Stimulated activated CD8-positive, alpha-beta memory T cell treated with anti-CD3 and anti-CD28 coated beads, Interleukin-4, amount 100 ng/mL, for 1 hour (primary cell): ENCODE measurements at places on chromosomes 7 and 10.

DNA sequence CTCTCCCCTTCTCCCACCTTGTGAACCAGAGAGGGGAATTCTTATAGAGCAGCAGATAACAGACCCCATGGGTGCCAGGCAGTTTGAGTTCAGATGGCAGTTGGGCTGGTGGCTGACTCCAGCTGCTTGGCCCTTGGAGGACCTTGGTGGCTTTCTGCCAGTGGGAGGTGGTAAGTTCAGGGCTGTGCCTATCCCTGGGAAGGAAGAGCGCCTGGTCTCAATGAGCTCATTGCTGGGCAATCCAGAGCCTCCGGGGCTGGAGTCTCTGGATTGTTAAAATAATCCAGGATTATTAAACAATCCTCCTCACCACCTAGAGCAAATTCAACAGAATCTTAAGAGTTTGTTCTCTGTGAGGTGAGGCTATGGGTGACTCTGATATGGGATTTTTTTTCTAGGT lies 105.2 kb downstream of the FANK1 start:
- no peak for DNase-seq

DNA sequence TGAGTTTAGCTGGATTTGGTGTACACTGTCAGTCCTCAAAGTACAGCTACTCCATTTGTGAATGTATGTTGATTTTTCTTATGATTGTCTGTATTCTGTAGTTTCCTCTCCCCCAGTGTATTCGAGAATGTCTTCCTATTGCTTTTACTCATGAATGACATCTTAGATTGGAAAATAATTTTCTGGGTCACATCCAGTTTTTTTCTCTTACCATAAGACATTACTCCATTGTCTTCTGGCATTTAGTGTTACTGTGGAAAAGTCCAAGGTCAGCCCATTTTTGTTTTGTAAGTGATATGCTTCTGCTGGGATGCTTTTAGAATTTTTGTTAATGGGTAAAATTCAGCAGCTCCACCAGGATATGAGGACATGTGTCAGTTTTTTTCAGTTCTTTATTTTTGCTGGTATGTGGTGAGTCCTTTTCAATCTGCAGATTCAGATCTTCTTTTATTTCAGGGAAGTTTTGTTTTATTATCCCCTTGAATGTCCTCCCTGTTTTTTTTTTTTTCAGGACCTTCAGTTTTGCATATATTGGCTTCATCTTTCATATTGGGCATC lies 33.6 kb downstream of the WAC start:
- DNase-seq: no peak

DNA sequence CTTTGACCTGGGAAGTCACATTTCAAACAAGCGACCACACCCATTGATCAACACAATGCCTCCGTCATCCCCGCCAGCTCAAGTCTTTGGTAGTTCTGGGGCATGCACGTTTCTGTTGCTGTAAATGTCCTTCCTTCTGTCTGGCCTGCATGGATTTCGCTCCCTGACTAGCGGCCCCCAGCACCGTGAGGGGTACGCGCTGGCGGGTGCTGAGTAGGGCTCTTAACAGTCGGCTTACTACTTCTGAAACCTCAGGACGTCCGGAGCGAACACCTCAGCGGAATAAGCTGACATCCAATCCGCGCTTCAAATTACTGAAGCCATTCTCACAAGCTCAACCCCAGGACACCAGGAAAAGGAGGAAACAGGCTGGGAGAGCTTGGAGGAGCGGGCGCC lies 505 bp downstream of the NUDCD3 start:
- peak; percentile 7 for DNase-seq

- DNase-seq: no peak
Observed at GRCh38 chr10:988667-989545, 672 bp downstream of the GTPBP4 start.

DNA sequence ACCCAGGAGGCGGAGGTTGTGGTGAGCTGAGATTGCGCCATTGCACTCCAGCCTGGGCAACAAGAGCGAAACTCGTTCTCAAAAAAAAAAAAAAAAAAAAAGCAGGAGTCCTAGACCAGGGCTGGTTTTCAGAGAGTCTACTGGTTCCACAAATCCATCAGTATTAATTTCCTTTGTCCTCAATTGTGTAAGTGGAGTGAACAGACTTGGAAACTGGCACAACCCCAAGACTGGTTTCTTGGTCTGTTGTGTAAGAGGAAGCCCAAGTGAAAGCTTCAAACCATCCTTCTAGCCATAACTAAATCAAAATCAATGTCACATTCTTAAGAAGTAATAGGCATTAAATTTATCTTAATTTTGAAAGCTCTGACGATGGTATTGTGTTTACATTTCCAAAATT lies 213.6 kb downstream of the DGKI start:
- DNase-seq: no peak

DNA sequence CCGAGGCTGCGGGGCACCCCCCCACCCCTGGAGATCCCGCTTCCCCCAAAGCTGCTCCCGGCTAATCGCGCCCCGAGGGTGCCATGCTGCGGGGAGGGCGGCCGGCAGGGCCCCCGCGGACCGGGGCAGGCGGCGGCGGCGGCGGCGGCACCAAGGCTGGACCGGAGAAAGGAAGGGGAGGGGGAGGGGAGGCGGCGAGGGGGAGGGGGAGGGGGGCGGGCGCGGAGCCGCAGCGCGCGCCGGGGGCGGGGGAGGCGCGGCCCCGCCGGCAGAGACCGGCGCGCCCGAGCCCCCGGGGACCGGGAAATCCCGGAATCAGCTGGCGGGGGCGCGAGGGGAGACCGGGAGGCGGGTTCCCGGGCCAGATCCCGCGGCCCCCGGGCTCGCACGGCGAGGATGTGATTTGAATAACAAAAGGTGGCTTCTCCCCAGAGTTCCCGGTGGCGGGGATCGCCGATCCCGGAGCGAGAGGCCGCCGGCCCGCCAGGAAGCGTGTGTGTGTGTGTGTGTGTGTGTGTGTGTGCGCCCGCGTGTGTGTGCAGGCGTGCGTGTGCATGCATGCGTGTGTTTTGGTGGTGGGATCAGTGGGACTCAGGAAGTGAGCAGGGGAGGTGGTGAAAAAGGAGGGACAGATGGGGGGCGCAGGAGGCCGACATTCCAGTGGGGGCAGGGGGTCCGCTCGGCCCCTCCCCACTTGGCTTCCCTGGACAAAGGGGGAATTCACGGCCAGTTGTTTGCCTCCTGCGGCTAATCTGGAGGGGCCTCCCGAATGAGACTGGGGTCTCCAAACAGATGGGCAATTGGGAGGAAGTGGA lies 99.5 kb downstream of the HIP1 start:
- DNase-seq: no peak

GRCh38 chr10:44591911-44592310 lies 207.0 kb upstream of the CXCL12 start:
- DNase-seq: no peak
